Activated naive CD4-positive, alpha-beta T cell treated with anti-CD3 and anti-CD28 coated beads, Interleukin-2, amount 10 ng/mL, durations not matched to agents 7 days and 5 days (primary cell): ENCODE measurements at places on chromosomes 12 and 14.
A peak's percentile ranks its signal among the peaks of the same experiment; 100 is the strongest.

GRCh38 chr12:2256915-2257314, 204.1 kb downstream of the CACNA1C start:
- no peak for DNase-seq

DNA sequence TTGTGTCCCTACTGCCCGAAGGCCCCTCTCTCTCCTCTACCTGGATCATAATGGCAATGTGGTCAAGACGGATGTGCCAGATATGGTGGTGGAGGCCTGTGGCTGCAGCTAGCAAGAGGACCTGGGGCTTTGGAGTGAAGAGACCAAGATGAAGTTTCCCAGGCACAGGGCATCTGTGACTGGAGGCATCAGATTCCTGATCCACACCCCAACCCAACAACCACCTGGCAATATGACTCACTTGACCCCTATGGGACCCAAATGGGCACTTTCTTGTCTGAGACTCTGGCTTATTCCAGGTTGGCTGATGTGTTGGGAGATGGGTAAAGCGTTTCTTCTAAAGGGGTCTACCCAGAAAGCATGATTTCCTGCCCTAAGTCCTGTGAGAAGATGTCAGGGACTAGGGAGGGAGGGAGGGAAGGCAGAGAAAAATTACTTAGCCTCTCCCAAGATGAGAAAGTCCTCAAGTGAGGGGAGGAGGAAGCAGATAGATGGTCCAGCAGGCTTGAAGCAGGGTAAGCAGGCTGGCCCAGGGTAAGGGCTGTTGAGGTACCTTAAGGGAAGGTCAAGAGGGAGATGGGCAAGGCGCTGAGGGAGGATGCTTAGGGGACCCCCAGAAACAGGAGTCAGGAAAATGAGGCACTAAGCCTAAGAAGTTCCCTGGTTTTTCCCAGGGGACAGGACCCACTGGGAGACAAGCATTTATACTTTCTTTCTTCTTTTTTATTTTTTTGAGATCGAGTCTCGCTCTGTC, 1.8 kb downstream of the INHBE start:
- no peak for DNase-seq

DNA sequence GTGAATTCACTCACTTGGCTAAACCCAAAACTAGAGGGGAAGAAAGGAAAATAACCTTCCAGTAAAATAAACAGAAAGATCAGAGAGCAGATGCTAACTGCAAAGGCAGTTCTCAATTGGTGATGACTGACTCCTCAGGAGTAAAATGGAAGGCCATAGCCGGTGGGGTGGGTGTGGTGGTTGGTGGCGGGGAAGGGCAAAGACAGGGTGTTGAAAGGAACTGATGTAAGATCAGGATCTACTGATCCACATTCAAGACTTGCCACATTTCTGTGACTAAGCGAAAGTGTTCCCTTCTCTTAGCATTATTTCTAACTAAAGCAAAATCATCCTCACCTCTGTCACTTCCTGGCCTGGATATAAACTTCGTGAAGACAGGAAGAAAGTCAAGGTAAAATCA, 26.3 kb upstream of the TC2N start:
- DNase-seq = peak; percentile 32

- DNase-seq = no peak
Measured at GRCh38 chr12:41344776-41345470, 156.8 kb downstream of the PDZRN4 start.

DNA sequence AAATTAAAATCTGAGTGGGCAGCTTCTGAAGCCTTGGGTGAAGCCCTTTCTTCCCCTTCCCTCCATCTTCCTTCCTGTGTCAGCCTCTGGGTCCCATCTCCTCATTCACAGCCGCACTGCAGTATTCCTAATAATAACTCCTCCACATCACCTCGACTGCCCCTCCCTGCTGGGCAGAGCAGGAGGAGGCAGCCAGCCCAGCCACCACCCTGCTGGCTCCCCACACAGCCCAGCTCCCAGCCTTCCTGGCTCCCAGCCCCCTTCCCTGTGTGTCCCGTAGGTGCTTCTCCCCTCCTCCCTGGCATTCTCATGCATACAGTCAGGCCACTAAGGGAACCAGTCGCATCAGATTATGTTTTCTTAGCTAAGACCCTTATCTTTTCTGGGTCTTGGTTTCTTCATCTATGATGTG, 3.7 kb downstream of the IFFO1 start:
- no peak for DNase-seq

DNA sequence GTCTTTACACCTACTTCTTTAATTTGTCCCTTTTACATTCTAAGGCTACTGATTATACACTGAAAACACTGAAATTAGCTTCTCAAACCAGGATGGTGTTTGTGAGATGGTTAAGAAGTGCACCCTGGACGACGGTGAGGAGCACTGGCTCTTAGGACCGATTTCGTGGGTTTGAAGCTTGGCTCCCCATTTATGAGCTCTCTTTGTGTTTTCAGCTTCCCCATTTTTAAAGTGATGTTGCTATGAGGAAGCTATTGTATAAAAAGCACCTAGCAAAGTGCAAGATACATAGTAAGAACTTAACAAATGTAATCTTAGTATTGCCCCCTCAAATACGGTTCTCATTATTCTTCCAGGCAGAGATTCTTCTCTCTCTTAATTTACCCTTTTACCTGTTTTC, 4.7 kb downstream of the NFYB start:
- DNase-seq = no peak

DNA sequence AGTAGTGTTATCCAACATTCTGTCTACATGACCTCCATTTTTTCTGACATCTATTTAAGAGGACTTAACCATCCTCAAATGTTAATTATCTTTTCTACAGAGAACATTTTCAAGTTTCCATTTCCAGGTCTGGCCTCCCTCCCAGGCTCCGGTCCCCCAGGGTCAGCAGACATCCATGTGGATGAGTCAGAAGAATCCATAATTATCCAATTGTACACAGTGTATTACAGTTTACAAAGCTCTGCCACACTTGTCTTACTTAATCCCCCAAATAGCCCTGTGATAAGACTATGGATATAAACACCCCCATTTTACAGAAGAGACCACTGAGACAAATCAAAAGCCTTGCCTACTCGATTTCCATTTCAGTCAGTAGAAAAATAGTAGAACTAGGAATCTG, 65.0 kb downstream of the SLC8A3 start:
- no peak for DNase-seq

DNA sequence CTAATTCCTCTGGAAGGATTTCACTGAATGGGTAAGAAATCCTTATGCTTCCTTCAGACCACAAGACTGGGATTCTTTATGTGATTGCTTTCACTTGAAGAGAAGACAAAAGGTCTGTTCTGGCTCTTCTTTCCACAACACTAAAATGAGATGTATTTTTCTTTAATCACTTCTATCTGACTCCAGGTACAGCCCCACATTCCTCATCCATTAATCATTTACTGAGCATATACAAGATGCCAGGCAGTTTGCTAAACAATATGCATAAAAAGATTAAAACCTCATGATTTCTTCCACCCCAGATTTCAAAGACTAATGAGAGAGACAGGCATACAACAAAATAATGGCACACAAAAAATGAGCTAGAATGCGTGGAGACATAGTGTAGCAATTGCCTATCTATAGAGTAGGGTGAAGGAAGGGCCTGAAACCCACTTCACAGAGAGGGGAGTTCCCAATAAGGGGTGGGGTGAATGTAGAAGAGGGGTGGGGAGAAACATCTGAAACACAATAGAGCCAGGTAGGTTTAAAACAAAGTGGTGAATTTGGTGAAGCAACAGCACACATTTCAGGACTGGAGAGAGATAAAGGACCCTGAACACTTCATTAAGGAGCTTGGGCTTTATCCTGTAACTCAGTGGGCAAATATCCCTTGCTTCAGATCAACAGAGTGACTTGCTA, 65.1 kb upstream of the PRB2 start:
- no peak for DNase-seq

GRCh38 chr12:50097952-50098351, 5.9 kb upstream of the GPD1 start:
- no peak for DNase-seq

DNA sequence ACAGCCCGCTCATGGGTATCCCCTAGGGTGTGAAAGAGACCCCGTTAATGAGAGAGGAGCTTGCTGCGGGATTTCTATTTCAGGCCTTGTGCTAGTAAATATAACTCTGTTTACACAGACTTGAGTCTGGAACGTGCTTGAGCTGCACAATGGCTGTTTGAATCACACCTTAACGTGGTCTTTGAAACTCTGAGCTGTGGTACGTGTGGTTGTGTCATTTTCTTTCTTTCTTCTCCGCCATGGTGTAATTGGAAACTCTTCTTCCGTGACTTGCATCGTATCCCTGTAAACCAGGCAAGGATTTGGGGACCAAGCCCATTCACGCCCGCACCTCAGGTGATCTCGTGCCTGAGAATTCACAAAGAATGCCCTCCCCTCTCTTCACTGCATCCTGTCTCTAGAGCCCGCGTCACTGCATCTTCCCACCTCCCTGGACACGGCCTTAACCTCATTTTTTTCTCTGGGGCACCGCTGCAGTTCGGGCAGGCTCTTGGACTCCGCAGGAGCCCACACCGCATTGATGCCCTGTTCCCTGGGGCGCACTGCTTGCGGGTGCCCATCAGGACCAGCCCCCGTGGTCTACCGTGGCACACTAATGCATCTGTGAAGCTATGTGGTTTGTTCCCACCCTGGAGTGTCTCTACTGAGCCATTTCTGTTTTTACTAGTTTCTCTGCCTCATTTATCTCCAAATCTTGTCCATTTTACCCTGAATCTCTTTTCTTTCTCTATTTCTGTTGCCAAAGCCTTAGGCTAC, 78.4 kb upstream of the PARP11 start:
- no peak for DNase-seq

DNA sequence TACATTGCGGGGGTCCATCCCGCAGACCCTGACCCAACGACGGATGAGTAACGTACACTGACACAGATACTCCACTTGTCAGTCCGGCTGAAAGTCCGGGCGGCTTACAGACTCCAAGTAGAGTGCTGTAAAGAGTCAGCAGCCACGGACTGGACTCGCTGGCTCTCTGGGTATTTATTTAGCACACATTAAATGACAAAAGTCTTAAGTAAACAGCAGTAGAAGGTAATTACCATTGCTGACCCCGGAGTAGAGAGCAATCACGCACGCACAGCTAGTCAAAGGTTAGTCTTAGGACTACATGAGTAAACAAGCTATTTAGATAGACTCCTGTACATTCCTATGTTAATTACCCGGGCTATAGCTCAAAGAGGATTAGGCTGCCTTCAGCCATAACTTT, 780.9 kb downstream of the RPS29 start:
- no peak for DNase-seq

- DNase-seq = no peak
Measured at GRCh38 chr14:54173802-54174201, 217.2 kb upstream of the BMP4 start.

- DNase-seq = no peak
Measured at GRCh38 chr12:98060411-98060810, 455.0 kb upstream of the TMPO start.

DNA sequence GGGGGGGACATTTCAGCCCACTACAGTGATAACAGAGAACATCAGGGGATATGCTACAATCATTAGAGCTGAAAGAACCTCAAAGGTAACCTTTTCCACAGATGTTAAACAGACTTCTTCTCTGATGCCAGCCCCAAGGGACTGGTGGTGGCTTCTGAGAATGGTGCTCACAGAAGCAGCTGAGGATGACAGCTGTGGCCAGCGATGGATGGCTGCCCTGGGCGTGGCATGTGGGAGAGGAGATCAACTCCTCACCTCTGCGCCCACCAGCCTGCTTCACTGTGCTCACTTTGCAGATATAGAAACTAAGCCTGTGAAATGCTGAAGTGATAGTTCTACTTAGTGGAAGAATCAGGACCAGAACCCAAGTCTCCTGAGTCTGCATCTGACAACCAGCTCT, 33.0 kb downstream of the FOXN3 start:
- no peak for DNase-seq

DNA sequence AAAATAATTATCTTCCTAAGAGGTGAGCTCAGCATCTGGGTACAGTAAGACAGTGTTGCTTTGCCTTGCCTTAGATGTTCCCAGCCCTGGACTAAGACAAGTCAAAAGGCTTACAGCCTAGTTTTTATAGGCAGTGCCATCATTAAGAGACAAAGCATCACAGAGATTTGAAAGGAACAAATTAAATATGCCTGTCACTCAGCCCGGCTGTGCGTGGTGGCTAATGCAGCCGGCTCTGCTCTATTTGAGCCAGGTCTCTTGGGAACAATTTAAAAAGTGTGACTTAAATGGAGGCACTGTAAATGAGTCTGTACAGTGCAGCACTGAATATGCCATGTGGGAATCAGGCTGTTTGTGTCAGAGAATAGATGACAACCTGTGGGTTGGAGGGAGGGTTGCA, 1687.4 kb upstream of the FLRT2 start:
- no peak for DNase-seq

DNA sequence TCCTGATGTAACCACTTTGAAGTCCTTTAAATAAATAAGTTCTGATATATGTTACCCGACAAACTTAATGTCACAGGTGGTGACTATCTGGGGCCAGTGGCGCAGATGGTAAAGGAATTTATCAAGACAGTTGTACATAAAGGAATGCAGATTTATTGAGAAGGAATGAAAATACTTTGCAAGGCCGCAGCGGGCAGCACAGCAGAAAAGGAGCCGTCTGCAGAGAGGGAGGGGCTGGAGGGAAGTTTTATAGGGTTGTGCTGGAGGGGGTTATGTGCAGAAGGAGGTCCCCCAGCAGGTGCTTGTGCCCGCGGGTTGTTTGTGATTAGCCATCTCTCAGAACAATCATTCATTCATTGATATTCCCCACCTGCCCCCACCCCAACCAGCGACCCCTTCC, 17.4 kb downstream of the GPRC5D start:
- no peak for DNase-seq

GRCh38 chr12:3103806-3104205, 26.6 kb downstream of the TSPAN9 start:
- DNase-seq = no peak

GRCh38 chr12:57086493-57087009, 2.4 kb upstream of the NAB2 start:
- peak; percentile 55 for DNase-seq

GRCh38 chr12:59405992-59406391, 189.8 kb upstream of the SLC16A7 start:
- DNase-seq = no peak

GRCh38 chr12:30197392-30198057, 413.8 kb upstream of the TMTC1 start:
- no peak for DNase-seq

GRCh38 chr14:92481386-92481785, 32.2 kb upstream of the RIN3 start:
- no peak for DNase-seq

- no peak for DNase-seq
Measured at GRCh38 chr14:61632807-61633206, 62.5 kb upstream of the HIF1A start.

GRCh38 chr12:130714591-130715149, 1.4 kb downstream of the RIMBP2 start:
- no peak for DNase-seq

GRCh38 chr12:108842361-108842760, 15.0 kb downstream of the SSH1 start:
- no peak for DNase-seq

GRCh38 chr14:79028281-79028680, 858.1 kb downstream of the NRXN3 start:
- no peak for DNase-seq

DNA sequence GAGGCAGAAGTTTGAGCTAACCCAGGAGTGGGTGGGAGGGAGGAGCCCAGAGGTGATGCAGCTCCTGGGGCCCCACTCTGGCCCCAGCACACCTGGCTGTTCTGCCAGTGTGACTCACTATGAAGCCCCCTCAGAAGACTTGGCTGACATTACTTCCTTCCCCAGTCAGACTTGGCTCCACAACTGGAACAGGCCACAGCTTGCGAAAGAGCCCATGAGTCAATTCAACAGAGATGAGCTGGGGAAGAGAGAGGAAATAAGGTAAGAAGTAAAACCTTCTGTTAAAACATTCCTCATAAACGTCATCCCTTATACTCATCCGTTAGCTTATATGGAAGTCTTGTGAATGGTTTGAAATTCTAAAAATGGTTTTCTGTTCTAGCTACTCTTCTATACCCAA, 245.9 kb downstream of the ADAMTS20 start:
- no peak for DNase-seq
